ENCODE measurements at places on chromosomes 3 and 15. TPM values are rescaled to one million over a fixed set of nuclear protein-coding genes. Genes with fewer than 3 reads are reported as not detected.

The NR1I2 gene
- total RNA-seq, result not detected

The CD96 gene
- total RNA-seq, result 0.41 TPM

The TRANK1 gene
- total RNA-seq, result 2.1 TPM

The ROBO1 gene
- total RNA-seq, result 13.4 TPM

The GUCA1C gene
- not detected for total RNA-seq

The AGBL1 gene
- total RNA-seq, result 17.7 TPM

The APOD gene
- total RNA-seq, result 436 TPM

The LRRC34 gene
- total RNA-seq, result 0.69 TPM

The SETD5 gene
- 58.3 TPM for total RNA-seq

The BCHE gene
- 1.9 TPM for total RNA-seq

The HERC2 gene
- total RNA-seq, result 47.1 TPM

The CYP11A1 gene
- 5.0 TPM for total RNA-seq

The RBP2 gene
- total RNA-seq, result not detected

The CPN2 gene
- total RNA-seq, result not detected

The LRRK1 gene
- total RNA-seq, result 3.2 TPM

The ISLR2 gene
- total RNA-seq, result 1.1 TPM

The TGM5 gene
- total RNA-seq, result 0.78 TPM

The DCLK3 gene
- 0.54 TPM for total RNA-seq

The SCN5A gene
- 34.2 TPM for total RNA-seq

The FGF7 gene
- total RNA-seq, result 2.4 TPM

The KBTBD13 gene
- 1.3 TPM for total RNA-seq

The TMPRSS7 gene
- total RNA-seq, result not detected

The CCDC9B gene
- 161 TPM for total RNA-seq

The GPR156 gene
- total RNA-seq, result 0.36 TPM

The HYKK gene
- total RNA-seq, result 3.1 TPM

All from psoas muscle (tissue), 8 donors.